ENCODE measurements at places on chromosomes 6 and 20.
A peak's percentile ranks its signal among the peaks of the same experiment; 100 is the strongest.

DNA sequence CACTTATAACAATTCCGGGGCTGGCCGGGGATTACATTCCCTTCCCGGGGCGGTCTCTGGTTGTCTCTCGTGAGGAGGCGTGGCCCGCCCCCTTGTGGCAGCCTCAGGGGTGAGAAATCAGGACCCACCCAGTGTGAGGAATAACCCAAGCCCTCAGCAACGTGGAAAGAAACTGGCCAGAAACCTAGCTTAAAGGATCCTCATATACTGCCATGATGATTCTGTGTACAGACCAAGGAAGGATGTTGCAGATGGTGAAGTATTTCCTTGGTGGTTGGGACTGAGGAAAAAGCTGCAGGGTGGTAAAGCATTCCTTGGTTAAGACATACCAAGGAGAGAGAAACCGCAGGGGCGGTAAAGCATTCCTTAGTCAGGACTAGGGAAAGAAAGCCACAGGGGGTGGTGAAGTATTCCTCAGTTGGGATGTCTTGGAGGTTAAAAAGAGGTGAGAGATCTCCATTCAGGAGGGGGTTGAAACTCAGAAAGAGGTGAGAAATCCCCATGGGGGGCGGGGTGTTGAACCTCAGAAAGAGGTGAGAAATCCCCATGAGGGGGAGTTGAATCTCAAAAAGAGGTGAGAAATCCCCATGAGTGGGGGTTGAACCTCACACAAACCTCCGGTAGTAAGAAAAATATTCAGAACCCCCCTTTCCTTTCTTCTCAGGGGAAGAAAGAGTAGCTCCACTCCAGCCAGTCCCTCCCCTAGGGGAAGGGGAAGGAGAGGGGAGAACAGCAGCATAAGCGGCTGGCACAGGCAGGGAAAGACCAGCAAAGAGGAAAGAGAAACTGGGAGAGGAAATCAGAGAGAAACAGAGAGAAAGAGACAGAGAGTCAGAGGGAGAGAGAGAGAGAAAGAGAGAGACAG is 238.1 kb downstream of the RNGTT start:
- no peak for DNase-seq

GRCh38 chr20:41030061-41030460 is 1.4 kb downstream of the TOP1 start:
- DNase-seq: no peak

DNA sequence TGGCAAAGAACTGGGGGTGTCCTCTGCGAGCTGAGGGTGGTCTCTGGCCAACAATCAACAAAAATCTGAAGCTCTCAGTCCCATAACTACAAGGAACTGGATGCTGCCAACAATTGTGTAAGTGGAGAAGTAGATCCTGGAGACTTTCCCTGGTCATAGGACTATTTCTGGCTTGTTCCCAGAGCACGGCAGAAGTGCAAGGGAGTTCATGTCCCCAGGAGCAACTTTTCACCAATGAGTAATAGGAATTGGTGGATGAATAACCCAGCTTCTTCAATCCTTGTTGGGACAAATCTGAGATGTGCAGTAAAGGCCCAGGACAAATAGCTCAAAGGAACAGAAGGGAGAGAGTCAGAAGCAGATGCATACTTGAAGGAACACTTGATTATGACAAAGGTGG is 95.5 kb downstream of the QRSL1 start:
- DNase-seq: no peak

- DNase-seq: peak; percentile 38
Observed at GRCh38 chr20:45347936-45348778, at the start of gene SDC4. TSS of gene SDC4 (minus strand) at chr20:45348424. CDS start at chr20:45348384, 40 bp downstream.

GRCh38 chr6:90039911-90040310 is 145.6 kb downstream of the GJA10 start:
- no peak for DNase-seq

DNA sequence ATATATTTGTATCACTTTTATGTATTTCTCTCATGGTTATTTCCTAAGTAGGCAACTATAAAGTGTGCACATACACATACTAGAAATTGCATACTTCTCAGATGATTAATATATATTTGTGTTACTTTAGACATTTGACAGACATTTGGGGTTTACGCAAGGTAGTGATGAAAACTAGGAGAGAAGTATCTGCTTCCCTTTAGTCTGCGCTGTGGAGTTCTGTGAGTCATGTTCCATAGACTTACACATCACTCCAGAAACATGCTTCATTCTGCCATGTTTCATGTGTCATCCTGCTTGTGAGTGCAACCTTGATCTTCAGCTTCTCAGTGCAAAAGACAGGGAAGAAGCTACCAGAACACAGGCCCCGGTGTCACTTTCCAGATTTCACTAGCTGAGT is 200.7 kb upstream of the BMP2 start:
- no peak for DNase-seq

- DNase-seq: no peak
Observed at GRCh38 chr6:105397987-105398386, 4.9 kb downstream of the PREP start.

DNA sequence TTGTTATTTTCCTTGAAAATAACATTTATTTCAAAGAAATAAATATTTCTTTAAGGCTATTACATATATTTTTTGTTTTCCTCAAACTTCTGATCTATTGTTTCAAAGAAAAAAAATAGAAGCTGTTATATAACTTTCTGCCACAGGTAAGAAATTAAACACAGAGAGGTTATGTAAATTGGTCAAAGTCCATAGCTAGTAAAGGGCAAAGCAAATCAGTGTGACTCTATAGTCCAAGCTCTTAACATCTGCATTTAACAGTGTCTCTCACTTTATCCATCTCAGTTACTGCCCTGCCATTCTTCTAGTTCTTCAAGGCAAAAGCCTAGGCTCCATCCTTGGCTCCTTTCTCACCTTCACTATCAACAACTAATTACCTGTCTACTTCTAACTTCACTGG is 57.1 kb downstream of the RWDD2A start:
- DNase-seq: no peak

- DNase-seq: no peak
Observed at GRCh38 chr6:65123521-65123920, 583.5 kb downstream of the EYS start.

DNA sequence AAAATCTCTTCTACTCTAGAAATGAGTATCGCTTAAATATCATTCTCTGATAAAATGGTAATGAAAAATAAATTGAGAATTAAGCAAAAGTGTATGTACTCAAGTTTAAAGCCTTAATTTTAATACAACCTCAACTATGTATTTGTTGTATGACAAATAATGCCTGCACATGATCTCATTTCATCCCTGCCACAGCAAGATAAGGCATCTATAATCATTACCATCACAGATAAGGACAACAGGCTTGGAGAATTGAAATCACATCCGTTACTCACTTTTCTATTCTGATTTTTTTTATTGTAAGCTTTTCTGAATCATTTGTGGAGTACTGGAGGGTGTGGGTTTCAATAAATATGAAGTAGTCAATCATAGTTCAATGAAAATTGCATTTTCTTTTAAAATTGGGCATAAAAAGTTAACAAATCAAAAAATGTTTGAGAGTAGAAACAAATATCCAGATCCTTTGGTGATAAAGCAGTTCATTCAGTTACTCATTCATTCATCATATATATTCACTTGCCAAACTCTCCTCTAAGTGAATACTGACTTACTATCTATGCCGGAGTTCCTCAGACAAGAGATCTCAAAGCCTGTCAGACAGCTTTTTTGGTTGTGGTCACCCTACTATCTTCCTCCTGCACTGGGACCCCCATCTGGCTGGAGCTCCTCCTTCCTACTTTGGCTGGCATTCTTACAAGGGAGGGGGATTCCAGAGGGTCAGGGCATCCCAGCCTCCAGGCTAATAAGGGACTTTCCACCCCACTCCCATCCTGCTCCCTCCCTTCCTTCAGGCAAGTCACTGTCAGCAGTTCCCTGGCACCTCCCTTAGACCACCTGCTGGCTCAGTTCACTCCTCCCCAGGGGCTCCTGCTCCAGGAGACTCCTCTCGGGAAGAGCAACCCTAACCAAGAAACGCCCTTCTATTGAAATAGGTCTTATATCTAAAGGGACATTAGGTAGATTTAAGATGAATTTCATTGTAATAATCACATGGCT is 118.6 kb downstream of the OGFRL1 start:
- DNase-seq: no peak

DNA sequence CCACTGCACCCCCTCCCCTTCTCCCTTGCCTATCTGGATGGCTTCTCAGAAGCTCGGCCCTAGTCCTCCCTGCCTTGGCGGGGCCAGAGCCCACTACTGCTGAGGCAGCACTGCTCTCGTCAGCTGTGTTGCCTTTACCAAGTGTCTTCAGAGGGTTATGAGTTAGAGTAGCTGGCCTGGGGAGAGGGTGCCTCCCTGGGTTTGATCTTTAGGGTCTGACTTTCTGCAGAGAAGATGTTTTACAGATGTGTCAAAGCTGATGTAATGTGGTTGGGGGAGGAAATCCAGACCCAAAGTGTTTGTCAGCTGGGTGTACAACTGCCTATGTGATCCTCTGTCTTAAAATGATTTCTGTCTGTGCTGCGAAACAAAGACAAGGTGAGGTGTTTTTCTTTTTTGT is 30.4 kb upstream of the PI16 start:
- no peak for DNase-seq

GRCh38 chr6:152625213-152625612 is 11.9 kb downstream of the SYNE1 start:
- DNase-seq: no peak

DNA sequence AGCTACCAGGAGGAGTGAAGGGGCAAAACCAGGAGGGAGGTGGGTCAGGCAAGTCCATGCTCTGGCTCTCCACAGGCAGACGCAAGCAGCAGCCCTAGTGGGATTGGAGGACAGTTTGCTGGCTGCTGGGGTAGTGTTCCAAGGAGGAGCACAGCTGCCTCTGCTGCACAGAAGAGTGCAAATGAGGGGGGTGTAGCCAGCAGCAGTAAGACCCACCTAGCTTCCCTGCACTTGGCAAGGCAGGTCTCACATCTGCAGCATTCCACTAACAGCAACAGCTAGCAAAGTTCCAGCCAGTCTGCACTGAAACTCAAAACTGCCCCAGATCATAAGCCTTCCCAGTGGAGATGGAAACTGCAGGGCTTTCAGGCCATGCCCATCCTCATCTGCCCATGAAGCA is 405.0 kb downstream of the UTRN start:
- no peak for DNase-seq

- DNase-seq: no peak
Observed at GRCh38 chr6:31559958-31560696, 12.0 kb upstream of the LTA start.

- no peak for DNase-seq
Observed at GRCh38 chr6:132314432-132314831, 86.8 kb downstream of the MOXD1 start.

GRCh38 chr6:37018198-37019064 is 13.0 kb downstream of the FGD2 start:
- DNase-seq: peak; percentile 81

Data from effector CD4-positive, alpha-beta T cell (primary cell).